ENCODE measurements at places on chromosomes 6 and 20.

GRCh38 chr6:116682334-116682712 lies 1.3 kb downstream of the KPNA5 start:
- DNase-seq = no peak

DNA sequence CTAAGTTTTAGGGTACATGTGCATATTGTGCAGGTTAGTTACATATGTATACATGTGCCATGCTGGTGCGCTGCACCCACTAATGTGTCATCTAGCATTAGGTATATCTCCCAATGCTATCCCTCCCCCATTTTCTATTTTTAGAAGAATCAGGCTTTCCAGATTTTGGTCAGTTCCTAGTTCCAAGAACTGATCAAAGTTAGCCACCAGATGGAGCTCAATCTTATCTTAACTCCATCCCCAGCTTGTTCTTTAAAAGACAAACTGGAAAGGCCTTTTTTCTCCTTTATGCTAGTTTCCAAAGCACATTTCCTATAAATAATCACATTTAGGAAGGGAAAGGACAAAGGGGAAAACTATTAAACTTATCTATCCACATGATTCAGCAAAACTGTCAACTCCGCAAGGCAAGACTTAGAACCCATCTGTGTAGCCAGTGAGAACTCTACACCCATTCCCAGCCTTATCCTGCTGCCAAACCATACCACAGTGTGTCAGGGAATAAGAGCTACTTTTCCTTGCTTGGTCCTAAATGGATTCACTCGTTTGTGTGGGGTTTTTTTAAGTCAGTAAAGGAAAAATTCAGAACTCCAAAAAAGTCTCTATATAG lies 22.8 kb upstream of the KHDC1 start:
- DNase-seq = peak; percentile 8

DNA sequence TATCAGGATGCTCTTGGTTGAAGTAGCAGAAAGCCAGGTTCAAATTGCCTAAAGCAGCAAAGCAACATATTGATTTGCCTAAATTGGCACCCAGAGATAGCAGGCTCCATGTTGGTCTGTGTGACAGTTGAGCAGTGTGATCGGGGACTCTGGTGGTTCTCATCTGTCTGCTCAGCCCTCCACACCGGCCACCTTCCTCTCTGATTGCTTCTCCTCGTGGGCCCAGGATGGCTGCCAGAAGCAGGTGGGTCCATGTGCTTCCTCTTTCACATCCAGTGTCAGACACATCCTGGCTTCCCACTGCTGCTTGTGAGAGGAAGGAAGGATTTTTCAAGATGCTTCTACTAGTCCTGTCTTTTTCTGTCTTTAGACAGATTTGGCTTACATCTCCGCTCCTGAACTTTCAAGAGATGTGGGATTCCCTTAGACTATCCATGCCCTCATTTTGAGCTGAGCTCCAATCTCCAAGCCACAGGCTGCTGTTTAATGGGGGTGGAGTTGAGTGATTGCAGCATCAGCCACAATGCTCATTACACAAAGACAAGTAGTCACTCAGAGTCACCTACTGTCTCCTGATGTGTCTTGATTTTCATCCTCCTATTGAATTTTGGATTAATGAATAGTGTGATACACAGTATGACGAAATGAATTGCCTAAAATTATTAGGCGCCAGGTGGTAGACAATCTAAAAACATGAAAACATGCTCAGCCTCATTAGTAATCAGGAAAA lies 122.2 kb downstream of the ZDHHC14 start:
- DNase-seq = no peak

GRCh38 chr6:110511401-110511800 lies 35.0 kb upstream of the SLC22A16 start:
- DNase-seq = no peak

DNA sequence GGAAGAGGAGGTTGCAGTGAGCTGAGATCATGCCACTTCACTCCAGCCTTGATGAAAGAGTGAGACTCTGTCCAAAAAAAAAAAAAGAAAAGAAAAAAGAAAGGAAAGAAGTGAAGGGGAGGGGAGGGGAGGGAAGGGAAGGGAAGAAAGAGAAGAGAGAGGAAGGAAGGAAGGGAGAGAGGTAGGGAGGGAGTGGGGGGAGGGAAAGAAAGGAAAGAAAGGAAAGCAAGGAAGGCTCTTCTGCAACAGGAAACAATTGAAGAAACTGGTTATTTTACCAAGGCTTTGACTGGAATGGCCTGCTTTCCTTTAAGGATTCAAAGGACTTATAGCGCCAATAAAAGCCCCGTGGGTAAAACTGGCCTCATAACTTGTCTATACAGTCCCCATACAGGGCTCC lies 64.6 kb downstream of the ABHD12 start:
- no peak for DNase-seq

DNA sequence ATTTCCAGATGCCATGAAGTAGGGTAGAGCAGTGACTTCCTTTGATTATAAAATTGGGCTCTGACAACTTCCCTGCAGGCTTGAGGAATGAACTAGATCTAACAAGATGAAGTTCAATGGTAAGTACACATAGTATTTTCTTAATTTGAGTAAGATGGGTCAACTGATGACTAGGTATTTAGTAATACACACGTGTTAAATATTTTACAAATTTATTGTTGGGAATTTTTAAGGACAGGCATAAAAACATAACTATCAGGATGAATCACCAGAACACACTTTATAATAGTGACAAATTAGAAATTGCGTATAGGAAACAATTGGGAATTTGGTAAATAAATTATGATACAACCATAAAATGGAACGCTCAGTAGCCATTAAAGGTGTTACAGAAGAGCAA lies 762.4 kb upstream of the SLC35B3 start:
- no peak for DNase-seq

DNA sequence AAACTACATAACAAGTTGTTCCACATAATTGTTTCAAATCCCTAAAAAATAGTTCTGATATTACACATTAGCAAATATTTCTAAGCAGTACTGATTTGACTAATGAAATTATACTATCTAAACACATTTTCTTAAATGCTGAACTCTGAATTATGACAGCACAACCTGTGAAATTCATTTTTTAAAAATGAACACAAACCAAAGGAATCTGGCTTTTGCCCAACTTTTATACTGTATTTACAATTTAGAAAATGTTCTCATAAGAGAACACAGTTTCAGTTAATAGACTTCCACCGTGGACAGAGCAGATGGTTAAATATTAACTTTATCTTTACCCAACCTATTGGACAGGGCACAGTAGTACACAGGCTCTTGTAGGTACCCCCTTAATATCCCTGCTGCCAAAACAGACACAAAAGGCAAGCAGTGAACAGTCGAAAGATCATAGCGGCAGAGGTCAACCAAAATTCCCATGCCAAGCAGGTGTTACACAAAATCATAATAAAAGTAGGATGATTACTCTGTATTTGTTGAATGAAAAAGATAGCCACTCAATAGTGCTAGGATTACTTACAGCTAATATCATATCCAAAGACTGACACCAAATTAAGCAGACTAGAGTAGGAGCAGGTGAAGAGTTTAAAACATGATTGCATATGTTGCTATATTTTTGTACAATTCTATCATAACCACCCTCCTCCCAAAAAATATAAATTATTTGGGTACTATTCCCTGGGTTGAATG lies 122.5 kb downstream of the RNGTT start:
- DNase-seq = no peak

- no peak for DNase-seq
These were observed 119.5 kb upstream of the FRMD1 start for GRCh38 chr6:168198302-168199180.

GRCh38 chr20:19735446-19735845 lies 22.6 kb upstream of the RIN2 start:
- DNase-seq = peak; percentile 56

DNA sequence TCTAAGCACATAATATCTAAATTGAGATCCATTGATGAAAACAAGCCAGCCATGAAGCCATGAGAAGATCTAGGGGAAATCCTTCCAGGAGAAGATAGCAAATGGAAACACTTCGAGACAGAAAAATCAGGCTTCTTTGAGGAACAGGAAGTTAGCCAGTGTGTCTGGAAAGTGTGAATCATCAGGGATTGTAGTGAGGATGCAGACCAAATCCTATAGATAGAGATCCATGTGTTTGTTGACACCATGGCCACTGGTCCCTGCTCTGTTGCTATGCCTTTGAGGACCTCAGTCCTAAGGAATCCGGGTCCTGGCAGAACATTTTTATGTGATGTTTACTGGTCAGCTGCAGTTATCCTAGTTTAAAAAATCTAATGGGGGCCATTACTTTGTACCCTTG lies 6.6 kb upstream of the ELOVL2 start:
- no peak for DNase-seq

- no peak for DNase-seq
These were observed 177.2 kb downstream of the TSHZ2 start for GRCh38 chr20:53149148-53149889.

DNA sequence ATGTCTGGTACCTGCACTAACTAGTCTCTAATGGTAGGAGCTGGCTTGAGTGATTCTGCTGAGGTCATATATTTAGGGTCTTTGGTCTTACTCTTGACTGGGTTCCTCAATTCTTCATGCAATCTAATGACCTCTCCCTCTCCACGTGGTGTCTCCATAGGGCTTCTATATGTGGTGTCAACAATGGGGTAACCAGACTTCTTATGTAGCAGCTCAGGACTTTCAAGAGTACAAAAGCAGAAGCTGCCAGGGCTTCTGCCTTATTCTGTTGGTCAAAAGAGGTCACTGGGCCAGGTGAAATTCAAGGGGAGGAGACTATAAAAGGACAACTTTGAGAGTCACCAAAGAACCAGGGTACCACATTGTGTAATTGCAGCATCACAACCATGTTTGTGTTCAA lies 54.3 kb downstream of the NUS1 start:
- no peak for DNase-seq

- DNase-seq = no peak
These were observed 39.5 kb downstream of the TGM3 start for GRCh38 chr20:2335096-2335870.

- DNase-seq = no peak
These were observed 152.1 kb upstream of the RIN2 start for GRCh38 chr20:19605786-19606485.

- no peak for DNase-seq
These were observed 25.9 kb downstream of the ELOVL2 start for GRCh38 chr6:11018225-11018624.

- no peak for DNase-seq
These were observed 260.1 kb upstream of the SGK1 start for GRCh38 chr6:134577998-134578397.

DNA sequence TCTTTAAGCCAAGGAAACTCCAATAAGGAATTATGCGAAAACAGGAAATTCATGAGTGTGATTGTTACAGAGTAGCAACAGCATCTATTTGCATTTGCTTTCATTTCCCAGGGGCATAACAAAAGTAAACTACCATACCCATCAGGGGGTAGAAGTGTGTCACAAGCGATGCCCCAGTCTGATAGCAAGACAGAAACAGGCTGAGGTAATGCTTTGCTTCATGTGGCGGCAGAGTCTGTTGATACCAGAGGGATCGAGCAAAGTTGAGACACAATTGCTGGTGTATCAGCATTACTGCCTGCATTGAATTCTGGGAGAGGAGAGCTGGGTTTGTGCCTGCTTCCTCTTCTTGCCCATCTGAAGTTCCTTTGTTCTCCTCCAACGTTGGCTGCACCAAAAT lies 51.2 kb upstream of the LYRM2 start:
- DNase-seq = no peak

- no peak for DNase-seq
These were observed 67.4 kb upstream of the BMP2 start for GRCh38 chr20:6699921-6700562.

DNA sequence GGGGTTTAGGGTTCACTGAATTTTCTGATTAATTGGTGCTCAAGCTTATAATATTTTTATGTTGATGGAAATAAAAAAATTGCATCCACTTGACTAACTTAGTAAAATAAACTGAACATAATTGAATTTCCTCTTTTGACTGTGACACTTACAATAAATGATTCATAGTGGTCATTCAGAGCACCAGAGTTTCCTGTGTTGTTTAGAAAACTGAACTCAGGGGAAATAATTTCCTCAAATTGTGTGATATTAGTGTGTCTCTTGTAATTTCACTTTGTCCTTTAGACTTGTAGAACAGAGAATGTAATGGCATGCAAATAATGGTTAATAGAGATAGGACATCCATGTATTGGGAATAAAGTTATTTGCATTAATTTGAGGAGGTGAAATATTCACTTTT lies 319.7 kb upstream of the MAN1A1 start:
- DNase-seq = no peak

GRCh38 chr20:15916623-15917022 lies 656.6 kb downstream of the KIF16B start:
- no peak for DNase-seq

- no peak for DNase-seq
These were observed 4.4 kb downstream of the AMD1 start for GRCh38 chr6:110878751-110879522.

- no peak for DNase-seq
These were observed 679.5 kb downstream of the KHDRBS2 start for GRCh38 chr6:61606500-61606899.

GRCh38 chr6:112203577-112204349 lies 50.6 kb downstream of the LAMA4 start:
- DNase-seq = no peak

DNA sequence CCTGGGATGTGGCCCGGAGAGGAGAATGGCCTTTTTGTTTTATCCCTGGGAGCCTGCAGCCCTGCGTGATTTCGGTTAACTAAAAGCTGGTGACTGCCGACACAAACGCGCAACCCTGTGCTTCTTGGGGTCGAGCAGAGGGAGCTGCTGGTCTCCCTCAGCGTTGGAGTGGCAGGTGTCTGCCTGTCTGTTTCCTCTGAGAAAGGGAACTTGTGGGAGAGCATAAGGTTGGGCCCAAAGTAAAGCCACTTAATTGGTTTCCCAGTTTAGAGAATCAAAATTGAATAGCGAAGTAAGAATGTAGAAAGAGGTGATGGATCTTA lies 500 bp downstream of the LTV1 start:
- DNase-seq = no peak

DNA sequence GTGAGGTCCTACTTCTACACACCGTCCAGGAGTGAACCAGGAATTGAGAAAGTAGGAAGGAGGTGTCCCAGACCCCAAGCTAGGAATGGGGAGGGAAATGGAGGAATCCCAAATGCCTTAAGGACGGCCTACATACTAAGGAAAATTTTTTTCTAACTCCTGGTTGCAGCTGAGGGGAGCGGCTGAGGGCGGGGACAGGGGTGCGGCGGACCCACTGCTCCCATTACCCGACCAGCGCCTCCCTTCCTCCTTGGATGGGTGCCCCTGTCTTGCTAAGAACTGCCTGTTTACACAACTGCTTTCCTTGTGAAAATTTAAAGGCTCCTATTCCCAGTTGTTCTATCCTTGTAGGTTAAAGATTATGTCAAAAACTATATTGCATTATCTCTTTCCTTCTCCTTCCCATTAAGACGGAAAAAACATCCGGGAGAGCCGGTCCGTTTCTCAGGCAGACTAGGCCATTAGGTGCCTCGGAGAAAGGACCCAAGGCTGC lies 699 bp upstream of the HSPA1B start:
- DNase-seq = peak; percentile 84

DNA sequence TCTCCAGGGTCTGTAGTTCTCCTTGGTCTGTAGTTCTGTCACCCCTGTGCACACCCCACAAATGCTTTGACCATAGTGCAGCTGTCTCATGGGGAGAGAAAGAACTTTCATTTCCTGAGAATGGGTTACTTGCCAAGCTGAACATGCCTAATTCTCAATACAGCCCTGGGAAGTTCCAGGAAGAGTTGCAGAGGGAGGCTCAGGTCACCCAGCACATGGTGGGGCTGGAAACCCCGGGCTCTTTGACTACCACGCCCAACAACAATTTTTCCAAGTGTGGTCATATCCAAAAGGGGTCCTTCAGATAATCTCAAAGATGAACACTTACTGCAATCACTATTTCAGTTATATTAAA lies 2.2 kb upstream of the PTPRA start:
- no peak for DNase-seq

GRCh38 chr6:124694139-124694705 lies 268.0 kb upstream of the RNF217 start:
- DNase-seq = no peak

- DNase-seq = no peak
These were observed 119.1 kb upstream of the MAP7 start for GRCh38 chr6:136669299-136669699.

Measured in tibial nerve (tissue), 4 donors.